ENCODE measurements at places on chromosomes 16 and 17.

GRCh38 chr17:13384626-13385025, 217.1 kb downstream of the HS3ST3A1 start:
- DNase-seq: no peak

- DNase-seq: peak; percentile 80
Measured at GRCh38 chr17:77308861-77309726, 168.3 kb downstream of the SEC14L1 start.

DNA sequence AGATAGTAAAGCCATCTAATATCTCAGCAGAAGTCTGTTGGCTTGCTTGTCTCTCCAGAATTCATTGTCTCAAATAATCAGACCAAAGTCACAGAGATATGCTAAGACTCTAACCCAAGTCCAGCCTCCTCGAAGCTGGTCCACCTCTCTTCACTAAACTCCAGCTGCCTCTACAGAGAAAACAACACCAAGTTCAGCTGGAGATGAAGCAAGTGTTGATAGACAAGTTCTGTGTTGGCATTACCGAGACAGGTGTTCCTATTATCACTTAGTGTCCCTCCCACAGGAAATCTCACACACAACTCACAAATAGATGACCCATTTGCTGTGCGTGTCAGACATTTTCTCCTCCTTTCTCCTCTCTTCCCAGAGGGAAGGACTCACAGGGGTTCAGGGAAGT, 164.4 kb upstream of the ANKFN1 start:
- no peak for DNase-seq

GRCh38 chr17:32882029-32882428, 5.1 kb upstream of the MYO1D start:
- no peak for DNase-seq

- DNase-seq: no peak
Measured at GRCh38 chr16:5064915-5065314, 841 bp downstream of the C16orf89 start.

- no peak for DNase-seq
Measured at GRCh38 chr17:61296058-61296457, 103.6 kb upstream of the TBX2 start.
